ENCODE measurements at places on chromosomes 5 and 9.

DNA sequence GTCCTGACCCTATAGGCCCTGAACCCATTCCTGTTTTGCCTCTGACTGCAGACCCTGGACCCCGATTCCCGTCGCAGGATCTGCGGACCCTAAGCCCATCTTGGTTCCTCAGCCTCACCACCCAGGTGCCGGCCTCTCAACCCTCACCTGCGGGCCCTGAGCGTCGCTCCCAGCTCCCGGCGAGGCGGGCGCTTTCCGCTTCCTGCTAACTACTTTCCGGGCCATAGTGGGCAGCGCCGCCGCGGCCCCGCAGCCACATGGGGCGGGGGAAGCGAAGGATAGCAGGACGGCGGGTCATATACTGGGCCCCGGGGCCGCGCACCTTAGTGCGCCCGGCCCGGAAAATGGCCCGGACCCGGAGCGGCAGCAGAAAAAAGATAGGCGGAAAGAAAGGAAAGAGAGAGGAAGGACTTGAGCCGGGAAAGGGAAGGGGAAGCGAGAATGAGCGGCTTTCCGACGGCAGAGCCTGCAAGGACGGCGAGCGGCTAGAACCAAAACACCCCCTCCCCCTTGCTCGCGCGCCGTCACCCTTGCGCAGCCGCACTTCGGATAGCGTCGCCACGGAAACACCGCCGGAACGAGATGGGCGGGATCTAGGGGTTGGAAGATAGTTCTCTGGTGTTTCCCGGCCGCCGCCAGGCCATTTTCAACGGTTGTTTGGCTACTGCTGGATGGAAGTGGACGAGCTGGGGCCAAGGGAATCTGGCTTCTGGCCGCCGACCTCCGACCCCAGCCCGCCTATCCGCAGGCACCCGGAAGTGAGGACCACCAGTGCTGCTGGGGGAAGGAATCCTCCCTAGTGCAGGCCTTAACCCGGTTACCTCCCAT lies at the start of gene DCAF12:
TSS of gene DCAF12 (minus strand) at position 492 of the 828 bp plus-strand sequence. CDS start at position 225, 267 bp downstream.
- DNase-seq: peak; percentile 78

DNA sequence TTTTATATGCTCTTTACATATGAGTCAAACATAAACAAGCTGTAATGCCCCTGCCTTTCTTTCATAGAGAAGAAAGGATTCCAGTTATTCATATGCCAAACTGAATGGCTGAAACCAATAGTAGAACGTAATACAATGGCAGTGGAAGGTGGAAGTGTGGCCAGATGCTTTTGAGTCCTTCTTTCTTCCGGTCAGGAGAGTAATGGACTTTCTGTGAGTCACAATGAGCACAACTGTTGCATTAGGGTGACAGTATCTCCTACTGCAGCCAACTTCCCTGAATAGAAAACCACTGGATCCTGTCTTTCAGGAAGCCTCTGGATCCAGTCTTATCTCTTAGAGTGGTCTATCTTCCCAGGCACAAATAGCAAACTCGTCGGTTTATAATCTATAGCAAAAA lies 855.2 kb downstream of the MAT2B start:
- DNase-seq: no peak

DNA sequence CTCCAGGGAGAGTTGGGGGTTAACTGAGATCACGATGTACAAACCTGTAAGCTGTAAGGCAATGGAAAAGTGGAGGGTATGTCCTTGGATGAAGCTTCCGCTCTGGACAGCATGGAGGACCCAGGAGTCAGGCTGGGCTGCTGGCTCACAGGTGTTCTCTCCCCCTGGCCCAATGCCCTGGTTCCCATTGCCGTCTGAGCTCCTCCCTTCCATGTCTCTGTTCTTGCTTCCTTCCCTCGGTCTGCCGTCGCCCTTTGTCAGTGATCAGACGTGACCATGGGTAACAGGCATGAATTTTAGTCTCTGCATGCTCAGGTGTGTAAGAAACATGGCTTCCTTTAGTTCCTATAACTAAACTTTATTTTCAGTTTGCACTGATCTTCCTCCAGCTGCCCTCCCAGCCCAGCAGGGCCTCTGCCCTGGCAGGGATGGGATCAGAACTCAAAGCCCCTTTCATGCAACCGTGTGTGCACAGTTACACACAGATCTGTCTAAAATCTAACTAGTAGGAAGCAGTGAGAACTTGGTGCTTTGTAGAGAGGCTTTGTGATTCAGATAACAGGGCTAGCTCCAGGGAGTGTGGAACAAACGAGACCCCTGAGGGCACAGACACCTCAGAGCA lies 51.7 kb upstream of the KCNMB1 start:
- DNase-seq: no peak

DNA sequence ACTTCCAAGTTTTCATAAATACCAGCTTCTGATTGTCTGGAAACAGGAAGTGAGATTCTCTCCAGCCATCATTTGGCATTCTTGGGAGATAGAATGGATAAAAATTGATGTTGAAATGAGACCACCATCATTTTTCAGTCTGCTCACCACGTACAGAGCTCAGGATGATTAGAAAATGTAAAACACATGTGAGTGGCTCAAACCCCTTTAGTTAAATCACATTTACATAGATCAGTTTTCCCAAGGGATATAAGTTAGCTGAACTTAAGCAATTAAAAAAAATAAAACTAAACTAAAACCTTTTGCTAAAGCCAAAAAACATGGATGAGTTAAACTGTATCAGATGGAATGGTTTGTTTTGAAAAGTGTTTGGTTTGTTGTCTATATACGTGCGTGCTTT lies 37.1 kb upstream of the GDNF start:
- no peak for DNase-seq

- no peak for DNase-seq
Observed at GRCh38 chr9:136584934-136585333, 39.1 kb upstream of the NOTCH1 start.

DNA sequence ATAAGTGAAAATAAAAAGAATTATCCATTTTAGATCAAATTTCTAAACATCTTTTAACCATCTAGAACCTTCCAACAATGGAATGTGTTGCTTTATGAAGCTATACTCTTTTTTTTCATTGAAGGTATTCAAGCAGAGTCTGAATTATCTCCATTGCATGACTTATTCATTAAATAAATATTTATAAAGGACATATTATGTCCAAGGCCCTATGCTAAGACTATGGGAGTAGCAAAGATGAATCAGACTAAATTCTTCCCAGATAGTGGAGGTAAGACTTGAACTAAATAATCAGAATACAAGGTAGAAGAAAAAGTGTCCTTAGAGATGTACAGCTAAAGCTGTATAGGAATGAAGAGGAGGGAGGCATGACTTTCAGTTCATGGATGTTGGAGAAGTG lies 215.5 kb upstream of the RGMB start:
- no peak for DNase-seq

GRCh38 chr9:124389146-124389939 lies 25.9 kb downstream of the PSMB7 start:
- no peak for DNase-seq

DNA sequence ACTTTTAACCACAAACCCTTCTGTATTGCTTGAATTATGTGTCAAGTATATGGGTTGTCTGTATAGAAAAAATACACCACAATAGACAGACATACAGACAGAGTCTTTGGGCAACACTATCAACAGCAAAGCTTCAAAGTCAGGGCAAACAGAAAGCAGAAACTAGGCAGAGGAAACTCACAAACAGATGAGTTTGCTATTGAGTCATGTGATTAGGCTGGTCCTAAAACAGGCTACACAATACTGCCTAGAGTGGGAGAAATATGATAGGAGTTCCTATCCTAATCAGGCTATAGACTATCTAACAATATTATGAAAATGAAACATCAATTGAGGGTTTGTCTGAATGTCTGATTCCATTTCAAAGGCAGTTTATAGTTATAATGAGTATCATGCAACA lies 156.4 kb downstream of the EDIL3 start:
- no peak for DNase-seq

GRCh38 chr9:93196096-93197055 lies 12.4 kb downstream of the WNK2 start:
- no peak for DNase-seq

GRCh38 chr5:150637245-150638052 lies 3.0 kb upstream of the SYNPO start:
- DNase-seq: no peak

DNA sequence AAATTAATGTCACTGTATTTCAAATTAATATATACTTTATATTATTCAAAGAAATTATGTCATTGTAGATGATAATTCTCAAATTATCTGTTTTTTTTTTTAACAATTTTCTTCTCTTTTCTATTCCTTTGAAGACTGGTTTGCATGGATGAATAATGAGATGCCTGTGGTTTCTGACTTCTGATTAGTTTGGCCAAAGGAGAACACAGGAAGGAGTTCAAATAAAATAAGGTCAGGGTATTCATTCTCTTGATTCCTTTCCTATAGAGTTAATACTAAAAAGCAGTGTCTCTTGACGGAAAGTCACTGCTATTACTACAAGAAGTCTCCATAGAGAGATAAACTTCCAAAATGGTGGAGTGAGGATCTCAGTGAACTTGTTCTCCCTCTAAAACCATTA lies 279.6 kb upstream of the FTMT start:
- no peak for DNase-seq

DNA sequence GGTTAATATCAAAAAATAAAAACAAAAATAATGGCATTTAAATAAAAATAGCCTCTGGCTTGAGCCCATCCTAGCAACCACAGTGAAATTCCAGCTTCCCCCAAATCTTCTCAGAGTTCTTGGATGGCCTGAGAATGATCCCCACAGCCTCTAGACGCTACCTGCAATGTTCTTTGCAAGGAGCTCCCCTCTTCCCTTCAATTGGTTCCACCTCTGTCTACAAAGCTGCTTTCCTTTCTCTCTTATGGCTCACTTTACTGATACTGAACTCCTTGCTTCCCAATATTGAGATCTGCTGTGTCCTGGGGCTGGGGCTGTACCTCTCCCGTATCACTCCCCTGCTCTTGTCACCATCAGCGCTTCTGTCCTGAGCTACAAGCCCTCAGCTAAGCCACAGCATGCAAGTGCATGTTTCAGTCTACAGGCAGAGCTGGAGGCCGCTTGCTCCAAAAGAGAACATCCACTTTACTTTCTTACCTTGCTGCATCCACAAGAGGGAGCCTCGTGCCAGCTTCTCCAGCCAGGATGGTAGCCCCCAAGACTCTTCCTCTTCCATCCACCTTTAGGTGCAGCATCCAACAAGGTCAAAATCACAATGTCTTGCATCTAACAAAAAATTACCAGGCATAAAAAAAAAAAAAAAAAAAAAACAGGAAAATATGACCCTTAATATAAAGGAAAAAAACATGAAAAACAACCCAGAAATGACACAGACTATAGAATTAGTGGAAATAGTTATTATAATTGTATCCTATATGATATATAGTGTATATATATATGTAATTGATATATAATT lies 57.4 kb upstream of the PRSS3 start:
- no peak for DNase-seq

GRCh38 chr9:132585954-132586829 lies 3.8 kb downstream of the BARHL1 start:
- DNase-seq: no peak

DNA sequence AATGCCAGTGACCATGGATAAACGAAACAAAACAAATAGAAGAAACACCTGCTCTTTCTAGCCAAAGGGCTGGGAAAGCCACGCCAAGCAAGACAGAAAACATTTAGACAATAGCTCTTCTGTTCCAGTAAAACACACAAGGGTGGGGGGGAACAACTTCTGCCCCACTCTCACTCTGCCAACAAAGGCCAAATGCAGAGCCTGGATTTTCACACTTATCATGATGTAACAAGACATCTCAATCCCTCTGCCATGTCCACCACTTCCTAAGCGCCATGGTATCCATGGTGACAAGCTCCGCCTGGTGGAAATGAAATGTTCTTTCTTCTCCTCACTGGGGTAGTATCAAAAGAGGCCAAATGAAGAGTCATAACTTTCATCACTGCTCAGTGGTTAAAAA lies 60.6 kb downstream of the DRD1 start:
- no peak for DNase-seq

- DNase-seq: no peak
Observed at GRCh38 chr5:133257977-133258376, 206.2 kb downstream of the HSPA4 start.

DNA sequence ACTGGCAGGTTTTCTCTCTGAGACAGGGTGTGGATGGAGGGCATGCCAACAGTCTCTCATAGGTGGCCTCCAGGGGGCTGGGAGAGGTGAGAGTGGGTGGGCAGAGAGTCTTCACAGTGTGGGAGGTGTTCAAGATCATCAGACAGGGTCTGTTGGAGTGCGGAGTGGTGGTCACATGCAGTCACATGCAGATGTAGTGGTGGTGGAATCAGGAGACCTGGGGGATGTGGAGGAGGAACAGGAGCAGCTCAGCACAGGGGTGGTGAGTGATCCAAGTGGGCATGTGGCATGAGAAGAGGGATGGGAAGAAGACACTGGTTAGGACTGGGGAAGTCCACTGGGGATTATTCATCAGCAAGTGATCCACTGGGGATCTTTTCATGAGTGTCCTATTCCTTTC lies 5.8 kb downstream of the GM2A start:
- DNase-seq: no peak

- no peak for DNase-seq
Observed at GRCh38 chr9:133879615-133880014, 112.5 kb downstream of the VAV2 start.
